ENCODE measurements at places on chromosomes 13 and 19.

GRCh38 chr19:55242517-55242916, 14.0 kb upstream of the TMEM86B start:
- DNase-seq = no peak

DNA sequence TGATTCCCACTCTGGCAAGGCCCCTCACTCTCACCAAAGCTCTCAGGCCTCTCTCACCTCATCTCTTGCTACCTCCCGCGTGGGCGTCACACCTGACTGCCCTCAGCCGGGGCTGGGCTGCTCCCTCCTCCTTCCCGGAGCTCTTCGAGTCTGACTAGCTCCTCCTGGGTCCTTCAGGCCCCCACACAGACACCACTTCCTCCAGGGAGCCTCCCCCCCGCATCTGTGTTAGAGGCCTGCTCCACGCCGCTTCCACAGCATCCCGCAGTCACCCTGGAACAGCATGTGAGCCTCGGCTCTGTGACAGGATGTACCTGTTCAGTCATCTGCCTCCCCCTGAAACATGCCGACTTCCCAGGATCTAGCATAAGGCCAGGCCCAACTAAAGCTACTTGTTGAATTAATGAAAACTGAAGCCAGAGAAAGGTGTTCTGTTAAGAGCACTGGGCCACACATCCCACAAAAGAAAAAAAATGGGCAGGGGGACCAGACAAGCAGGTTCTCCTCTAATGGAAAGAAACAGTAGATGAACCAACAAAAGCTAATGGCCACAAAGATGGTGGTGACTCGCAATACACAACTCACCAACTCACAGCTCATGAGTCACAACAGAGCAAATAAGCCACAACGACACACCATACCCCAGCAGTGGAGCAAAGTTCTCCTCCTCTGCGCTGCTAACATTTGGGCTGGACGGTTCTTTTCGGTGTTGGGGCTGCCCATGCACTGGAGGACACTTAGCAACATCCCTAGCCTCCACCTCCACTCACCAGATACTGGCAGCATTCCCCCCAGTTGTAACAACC, 3.0 kb downstream of the PPP6R1 start:
- no peak for DNase-seq

GRCh38 chr13:91816263-91816807, 417.9 kb downstream of the GPC5 start:
- no peak for DNase-seq

GRCh38 chr19:771332-771785, 20.4 kb downstream of the MISP start:
- no peak for DNase-seq

DNA sequence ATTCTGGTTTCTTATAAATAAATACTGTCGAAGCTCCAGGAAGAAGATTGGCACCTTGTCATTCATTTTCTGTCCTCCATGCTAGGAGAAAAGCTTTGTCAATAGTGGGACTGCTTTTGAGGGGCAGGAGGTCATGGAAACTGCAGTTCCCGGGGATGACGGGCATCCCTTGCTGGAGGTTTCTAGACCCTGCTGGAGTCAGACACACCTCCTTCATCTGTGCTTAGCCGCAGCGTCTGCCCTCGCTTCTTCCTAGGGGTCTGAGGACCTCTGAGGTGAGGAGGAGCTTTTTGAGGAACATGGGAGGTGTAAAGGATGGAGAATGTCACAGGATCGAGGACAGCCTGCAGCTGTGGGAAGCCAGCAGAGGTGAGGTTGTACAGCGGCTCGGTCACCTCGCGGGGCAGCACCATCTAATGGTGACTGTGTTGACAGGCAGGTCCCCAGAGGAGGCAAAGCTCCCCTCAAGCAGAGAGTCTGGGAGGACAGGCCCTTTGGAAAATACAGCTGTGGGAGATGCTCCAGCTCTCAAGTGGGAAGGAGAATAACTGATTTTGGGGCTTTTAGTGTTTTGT, 172.7 kb upstream of the RNF113B start:
- no peak for DNase-seq

DNA sequence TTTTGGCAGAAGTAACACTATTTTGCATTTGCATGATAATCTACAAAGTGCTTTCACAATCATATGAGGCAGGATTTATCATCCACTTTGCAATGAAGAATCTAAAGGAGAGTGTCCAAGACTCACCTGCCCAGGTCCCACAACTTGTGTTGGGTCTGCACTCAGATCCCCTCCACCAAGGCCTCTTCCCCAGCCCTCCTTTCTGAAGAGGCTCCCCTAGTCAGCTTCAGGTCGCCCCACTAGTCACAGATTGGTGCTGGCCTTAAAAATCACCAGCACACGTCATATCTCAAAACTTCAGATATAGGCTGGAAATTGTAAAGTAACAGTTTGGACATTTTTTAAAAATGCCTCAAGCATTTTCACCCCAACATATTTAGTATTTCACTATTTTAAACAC, 17.5 kb downstream of the ATP7B start:
- no peak for DNase-seq

- no peak for DNase-seq
Measured at GRCh38 chr13:43428545-43429296, 358.1 kb downstream of the ENOX1 start.

Data from NCI-H2171 treated with DMSO at 0.1 percent for 48 hours (cell line).